NCI-H2107 (cell line): ENCODE measurements at places on chromosomes 5 and 9.

DNA sequence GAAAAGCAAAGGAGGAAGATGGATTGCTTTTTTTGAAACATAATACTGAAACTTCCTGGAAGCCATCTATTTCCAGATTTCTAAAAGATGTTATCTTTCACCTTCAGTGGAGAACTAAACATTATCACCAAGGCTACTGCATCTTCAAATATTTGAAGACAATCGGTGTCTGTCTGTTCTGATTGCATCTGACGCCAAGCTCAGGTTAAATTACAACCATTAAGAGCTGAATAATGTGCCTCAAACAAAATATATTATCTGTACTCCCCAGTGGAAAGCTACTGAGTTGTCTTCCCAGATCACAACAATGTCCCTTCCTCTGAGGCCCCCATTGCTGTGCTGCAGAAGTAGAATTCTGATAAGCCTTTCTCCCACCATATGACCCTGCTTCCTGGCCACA, 342.3 kb downstream of the PLK2 start:
- no peak for DNase-seq

- DNase-seq, result no peak
These were observed 509 bp downstream of the LVRN start for GRCh38 chr5:115962565-115963402.

DNA sequence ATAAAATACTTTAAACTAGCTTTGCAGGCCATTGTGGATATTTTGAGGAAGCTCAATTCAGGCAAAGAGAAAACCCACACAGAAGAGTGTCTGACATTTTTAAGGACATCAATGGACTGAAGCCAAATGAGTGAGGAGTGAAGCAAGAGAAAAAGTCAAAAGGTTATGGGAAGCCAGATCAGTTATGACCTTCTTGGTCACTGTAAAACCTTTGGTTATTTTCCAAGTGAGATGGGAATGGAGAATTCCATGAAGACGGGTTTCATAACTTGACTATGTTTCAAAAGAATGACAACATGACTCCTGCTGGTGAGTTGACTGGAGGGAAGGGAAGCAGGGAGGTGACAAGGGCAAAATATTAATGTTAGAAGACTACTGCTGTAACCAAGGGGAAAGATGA, 585.2 kb downstream of the EFNA5 start:
- no peak for DNase-seq

DNA sequence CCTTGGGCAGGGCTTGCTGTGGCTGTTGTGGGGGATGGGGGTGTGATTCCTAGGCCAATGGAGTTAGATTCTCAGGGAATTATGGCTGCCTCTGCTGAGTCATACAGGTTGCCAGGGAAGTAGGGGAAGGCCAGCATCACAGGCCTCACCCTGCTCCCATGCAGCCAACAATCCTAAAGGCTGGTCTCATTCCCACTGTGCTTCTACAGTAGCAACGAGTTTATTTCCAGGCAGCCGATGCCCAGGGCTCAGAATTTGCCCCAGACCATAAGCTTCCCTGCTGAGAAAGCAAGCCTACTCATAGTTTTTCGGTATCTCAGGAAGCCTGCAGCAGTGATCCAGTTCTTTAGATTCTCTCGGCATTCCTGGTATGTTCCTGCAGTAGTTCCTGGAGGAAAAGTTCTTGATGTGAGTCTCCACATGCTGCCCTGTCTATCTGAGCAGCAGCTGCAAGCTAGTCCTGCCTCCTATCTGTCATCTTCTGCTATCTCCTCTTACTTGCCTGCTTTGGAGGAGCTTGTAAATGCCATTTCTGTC, 59.3 kb upstream of the SELENOP start:
- DNase-seq, result no peak

GRCh38 chr9:125747053-125747764, at the start of gene PBX3:
Gene PBX3 (plus strand): TSS chr9:125747373.
- no peak for DNase-seq

- no peak for DNase-seq
These were observed 23.7 kb upstream of the NPR3 start for GRCh38 chr5:32687499-32687831.

- no peak for DNase-seq
These were observed 31.4 kb upstream of the TMC1 start for GRCh38 chr9:72489986-72490385.

DNA sequence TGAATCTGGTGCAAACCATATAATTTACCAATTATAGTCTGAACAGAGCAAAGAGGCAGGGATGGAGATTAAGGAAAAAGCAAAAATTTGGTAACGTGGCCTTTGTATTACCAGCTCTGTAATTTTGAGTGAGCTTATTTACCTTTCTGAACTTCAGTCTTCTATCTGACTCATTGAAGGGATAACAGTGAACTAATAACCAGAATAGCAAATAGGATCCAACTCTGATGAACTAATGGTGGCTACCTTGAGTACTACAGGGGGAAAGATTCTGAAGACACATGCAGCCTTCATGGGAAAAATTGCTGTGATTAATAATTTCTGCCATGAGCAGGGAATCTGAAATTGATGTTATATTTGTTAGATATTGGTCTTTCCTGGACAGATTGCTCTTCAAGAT, 23.0 kb upstream of the LARP1 start:
- no peak for DNase-seq

GRCh38 chr5:132782101-132782500, 5.1 kb upstream of the SEPTIN8 start:
- no peak for DNase-seq

DNA sequence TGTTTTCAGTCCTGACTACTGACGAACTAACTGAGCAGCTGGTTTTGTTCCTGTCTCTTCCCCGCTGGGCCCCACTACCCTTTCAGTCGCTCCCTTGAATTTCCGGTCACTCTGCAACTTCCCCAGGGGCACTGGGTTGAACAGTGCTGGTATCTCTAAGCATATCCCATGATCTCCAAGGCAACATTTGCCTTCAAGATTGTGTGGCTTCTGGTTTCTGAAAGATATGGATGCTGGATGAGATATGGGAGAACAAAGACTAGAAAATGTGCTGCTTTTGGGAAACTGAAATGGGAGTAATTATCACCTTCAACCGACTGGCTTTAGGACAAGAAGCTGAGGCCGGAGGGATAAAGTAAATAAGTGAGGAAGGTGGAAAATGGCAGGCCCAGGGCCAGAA, 258.2 kb upstream of the PIK3R1 start:
- no peak for DNase-seq

DNA sequence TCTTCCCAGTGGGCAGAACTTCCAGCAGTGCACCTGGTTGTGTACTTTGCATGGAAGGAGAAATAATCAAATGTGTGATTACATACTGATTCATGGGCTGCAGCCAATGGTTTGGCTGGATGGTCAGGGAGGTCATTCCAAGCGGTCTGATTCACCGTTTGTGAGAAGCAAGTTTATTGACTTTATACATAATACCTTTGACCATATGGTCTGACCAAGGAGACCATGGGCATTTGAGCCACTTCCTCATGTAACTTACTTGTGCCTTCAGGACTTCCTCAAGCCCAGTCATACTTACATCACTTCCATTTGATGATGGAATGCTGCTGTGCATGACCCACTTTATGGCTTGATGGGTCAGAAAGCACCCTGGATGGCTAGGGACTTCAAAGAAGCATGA, 41.1 kb downstream of the DAP start:
- DNase-seq, result no peak

DNA sequence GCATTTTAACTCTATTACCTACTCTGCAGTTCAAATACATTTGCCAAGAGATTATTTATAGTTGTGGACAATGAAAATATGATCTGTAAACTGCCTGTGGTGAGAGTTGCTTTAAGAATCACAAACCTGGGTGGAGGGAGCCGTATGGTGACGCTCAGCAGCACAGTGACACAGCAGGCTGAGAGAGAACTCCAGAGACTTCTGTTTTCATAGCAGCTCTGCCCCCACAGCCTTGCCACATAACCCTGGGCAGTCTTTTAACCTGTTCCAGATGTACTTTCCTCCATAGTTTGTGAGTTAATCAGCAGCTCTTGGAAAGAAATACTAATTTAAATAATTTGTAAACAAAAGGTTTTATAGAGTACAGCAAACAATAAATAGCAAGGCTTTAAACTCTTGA, 450.5 kb downstream of the ELAVL2 start:
- DNase-seq, result no peak

- no peak for DNase-seq
These were observed 726.5 kb upstream of the RIOK2 start for GRCh38 chr5:97909541-97909940.

DNA sequence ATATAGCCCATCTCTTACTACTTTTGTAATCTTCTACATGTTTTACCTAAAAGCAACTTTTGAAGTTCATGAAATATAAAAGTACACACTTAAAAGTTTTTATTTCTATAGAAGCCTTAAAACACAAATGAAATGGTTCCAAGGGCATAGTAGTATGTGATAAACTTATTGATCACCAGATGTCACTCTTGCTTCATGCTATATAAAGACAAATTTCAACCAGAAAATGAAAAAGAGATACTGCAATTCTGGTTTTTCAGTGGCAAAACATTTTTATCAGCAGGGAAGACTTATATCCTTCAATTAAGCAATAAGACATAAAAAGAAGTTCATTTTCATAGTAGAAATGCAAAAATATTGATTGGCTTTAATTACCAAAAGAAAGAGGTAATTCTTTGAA, 69.4 kb upstream of the FBXL17 start:
- no peak for DNase-seq

DNA sequence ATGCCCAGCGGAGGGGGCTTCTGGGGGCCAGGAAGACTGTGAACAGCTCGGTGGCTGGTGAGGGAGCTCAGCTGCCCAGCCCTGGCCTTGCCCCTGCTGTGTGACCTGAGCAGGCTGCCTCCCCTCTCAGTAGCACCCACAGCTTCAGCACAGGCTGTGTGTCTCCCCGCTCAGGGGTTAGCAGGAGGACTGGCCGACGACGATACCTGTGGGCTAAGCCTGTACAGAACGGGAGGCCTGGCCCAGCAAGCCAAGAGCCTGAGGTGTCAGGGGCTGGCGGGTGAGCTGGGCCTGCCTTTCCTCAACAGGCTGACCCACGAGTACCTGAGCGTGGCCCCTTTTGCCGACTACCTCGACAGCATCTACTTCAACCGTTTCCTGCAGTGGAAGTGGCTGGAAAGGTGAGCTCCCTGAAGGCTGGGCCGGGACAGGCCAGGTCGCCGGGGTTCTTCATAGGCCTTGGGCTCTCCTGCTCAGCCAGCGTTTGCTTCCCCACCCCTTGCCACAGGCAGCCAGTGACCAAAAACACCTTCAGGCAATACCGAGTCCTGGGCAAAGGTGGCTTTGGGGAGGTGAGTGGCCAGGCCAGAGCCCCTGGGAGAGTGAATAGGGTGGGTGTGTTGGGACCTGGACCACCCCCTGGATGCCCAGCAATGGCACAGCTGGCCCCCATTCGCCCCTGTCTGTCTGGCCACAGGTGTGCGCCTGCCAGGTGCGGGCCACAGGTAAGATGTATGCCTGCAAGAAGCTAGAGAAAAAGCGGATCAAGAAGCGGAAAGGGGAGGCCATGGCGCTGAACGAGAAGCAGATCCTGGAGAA, 6.6 kb downstream of the GRK6 start:
- no peak for DNase-seq
